ENCODE measurements at places on chromosomes 13 and 19. TPM values are rescaled to one million over a fixed set of nuclear protein-coding genes. Genes with fewer than 3 reads are reported as not detected.

The SIGLEC14 gene
- 11.5 TPM for total RNA-seq

The SLC10A2 gene
- 0.19 TPM for total RNA-seq

The PCP2 gene
- 6.1 TPM for total RNA-seq

The PSG6 gene
- total RNA-seq = not detected

The KRTDAP gene
- not detected for total RNA-seq

The IGFL3 gene
- total RNA-seq = not detected

The PEAK3 gene
- 2.1 TPM for total RNA-seq

The ATXN8OS gene
- not detected for total RNA-seq

The COX6B2 gene
- 3.8 TPM for total RNA-seq

The ASF1B gene
- total RNA-seq = 1.8 TPM

The HSD11B1L gene
- 7.8 TPM for total RNA-seq

The SERPINE3 gene
- not detected for total RNA-seq

The CCDC194 gene
- total RNA-seq = 0.57 TPM

The CGB3 gene
- not detected for total RNA-seq
